ENCODE measurements at places on chromosomes 13 and 19.

DNA sequence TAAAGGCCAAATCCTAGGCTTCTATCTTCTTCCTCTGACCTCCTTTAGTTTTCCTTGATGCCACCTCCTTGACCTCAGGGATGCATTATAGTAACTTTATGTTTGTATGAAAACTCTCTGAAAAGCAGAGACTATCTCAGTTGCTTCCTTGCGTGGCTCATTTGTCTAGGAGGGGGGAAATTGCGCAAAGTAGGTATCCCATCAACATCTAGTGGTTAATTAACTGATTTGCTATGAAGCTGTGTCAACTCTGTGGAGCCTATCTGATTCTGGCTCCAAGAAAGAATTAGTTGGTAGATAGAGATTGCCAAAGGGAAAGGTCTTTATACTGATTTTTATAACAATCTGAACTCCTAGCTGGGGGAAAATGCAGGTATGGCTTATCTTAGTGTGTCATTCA, 82.1 kb upstream of the FRY start:
- no peak for DNase-seq

DNA sequence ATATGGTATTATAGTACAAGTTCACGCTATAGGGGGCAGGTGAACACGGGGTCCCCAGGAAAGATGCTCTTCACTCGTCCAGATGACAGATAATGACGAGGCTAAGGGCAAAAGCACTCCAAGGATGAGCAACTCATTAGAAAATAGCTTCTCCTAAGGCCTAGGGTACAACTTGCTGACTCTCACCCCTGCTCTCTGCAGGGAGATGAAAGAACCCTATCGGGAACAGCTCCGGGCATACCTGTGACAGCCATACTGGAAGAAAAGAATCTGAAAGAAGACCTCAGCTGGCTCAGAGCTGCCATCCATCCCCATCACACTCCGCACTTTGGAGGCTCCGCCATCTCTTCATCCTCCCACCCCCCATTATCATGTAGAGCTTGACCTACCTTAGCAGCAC, 17.5 kb upstream of the HSPH1 start:
- no peak for DNase-seq

- DNase-seq, result no peak
These were observed 25.3 kb downstream of the ESD start for GRCh38 chr13:46771693-46772092.

DNA sequence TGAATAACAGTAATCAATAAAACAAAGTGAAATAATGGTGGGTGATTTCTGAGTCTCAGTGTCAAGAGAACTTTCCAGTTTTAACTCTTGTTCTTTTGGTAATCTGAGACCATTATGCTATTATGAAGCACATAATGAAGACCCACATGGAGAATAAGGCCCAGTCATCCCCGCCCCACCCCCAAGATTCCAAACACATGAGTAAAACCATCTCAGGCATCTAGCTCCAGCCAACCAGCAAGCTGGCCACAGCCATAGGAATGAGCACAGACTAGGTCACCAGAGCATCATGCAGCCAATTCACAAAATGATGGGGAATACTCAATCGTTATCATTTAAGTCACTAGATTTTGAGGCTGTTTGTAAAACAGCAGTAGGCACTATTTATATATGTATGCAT, 1769.0 kb upstream of the PCDH20 start:
- no peak for DNase-seq

- DNase-seq, result no peak
These were observed 134.1 kb upstream of the TSHZ3 start for GRCh38 chr19:31483226-31483857.

DNA sequence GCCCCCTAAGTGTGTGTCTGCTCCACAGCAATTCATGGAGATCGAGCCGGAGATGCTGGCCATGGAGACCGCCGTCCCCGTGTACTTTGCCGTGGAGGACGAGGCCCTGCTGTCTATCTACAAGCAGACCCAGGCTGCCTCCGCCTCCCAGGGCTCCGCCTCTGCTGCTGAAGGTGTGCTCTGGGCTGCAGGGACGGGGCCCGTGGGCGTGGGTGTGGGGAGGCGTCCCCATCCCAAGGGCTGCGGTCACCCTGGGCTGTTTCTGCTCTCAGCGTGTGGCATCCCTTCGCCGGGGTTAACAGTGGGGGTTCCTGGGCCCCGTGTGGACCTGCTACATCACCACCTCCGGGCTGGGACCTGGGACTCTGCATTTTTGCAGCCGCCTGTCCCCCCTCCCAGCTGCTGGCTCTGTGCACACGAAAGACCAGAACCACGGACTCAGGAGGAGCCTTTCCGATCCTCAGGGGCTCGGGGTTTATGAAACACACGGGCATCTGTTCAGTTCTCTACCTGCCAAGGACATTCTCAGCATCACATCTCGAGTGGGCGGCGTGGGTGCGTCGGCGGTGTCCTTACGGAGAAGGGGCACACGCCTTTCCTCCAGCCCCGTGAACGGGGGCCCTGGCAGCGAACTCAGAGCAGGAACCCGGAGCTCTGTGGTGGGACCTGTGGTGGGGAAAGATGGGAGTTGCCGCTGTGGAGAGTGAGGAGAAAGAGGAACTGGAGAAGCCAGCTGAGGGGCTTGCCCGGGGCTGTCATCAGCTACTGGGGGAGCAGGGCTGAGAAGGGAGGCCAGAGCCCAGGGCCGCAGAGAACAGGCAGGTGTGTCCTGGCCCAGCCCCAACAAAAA, 7.8 kb downstream of the NCLN start:
- DNase-seq, result no peak

DNA sequence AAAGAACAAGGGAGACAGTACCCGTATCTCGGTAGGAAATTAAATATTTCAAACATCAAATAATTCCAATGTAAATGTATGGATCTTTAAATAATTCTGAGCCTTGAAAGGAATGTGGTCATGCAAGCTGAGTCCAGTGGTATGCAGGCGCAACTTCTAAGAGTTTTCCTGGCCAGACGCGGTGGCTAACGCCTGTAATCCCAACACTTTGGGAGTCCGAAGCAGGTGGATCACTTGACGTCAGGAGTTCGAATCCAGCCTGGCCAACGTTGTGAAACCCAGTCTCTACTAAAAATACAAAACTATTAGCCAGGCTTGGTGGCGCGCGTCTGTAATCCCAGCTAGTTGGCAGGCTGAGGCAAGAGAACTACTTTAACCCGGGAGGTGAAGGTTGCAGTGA, 1.1 kb upstream of the ZNF845 start:
- no peak for DNase-seq

DNA sequence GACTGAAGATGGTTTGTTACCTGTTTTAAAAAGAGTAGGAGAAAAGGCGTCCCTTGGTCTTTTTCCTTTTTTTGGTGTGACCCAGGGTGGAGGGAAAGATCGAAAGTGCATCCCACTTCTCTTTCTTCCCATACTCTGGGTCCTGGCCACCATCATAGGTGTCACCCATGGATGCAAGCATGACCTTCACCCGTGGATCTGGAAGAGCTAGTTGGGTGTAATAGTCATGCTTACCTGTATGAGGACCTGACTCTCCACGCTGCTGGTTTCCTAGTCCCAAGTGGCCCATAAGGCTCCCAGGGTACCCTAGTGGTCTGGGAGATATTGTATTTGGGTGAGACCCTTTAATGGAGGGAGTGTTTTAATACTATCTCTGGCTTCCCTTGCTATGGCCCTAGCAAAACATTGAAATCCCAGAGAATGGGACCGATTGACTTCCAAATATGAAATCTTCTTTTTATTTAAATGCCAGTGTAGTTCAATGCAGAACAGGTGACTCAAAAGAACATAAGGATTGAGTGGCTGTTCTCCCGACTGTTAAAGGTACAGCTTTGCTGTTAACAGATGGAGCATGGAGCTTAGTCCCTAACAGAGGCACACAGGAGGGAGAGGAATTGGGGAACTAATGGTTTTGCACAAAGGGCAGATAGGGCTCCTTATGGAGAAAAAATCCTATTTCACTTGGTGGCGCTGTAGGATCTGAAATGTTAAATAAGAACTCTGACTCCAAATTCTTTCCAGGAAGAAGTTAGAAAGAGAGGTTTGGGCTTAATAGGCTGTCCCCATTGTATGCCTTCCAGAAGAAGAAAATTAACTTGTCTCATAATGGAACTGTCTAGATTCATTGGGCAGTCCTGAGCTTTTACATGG, 7.0 kb upstream of the ZNF550 start:
- DNase-seq, result no peak

GRCh38 chr19:16922949-16923348, 34.1 kb downstream of the F2RL3 start:
- no peak for DNase-seq

All from NCI-H774 (cell line).